ENCODE measurements at places on chromosomes 3 and 15. TPM values are rescaled to one million over a fixed set of nuclear protein-coding genes. Genes with fewer than 3 reads are reported as not detected.

DNA sequence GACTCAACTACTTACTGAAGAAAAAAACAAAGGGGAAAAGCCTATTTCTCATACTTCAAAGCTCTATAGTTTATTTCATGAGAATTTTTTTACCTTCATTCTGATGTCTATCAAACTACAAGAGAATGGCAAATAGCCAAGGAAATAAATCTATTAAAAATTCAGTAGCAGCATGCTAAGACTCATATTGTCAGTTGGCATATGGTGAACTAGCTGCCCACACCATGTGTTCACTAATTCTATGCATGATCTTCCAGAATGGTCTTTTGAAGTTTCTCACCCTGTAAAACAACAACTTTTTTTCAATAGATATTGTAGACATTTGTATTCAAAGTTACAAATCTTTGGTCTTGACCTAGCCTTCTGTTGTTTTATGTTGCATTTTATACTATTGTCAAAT is 386.2 kb downstream of the RSL24D1 start:
- DNase-seq = no peak

DNA sequence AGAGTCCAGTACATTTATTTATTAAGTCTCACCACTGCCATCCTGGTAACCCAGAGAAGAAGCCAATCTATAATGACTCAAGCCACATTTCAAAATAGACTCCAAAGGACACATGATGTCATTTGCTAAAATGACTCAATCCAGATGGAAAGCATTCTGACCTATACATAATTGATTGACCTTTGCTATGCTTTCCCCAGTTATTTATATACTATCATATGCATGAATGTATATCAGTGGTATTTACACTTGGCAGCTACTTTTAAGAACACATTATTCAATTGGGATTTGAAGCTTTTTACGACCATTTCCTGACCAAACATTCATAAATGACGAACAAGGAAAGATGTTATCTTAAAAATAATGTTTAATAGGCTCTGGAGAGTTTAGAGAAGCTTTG is 297.2 kb downstream of the FHIT start:
- DNase-seq = no peak

DNA sequence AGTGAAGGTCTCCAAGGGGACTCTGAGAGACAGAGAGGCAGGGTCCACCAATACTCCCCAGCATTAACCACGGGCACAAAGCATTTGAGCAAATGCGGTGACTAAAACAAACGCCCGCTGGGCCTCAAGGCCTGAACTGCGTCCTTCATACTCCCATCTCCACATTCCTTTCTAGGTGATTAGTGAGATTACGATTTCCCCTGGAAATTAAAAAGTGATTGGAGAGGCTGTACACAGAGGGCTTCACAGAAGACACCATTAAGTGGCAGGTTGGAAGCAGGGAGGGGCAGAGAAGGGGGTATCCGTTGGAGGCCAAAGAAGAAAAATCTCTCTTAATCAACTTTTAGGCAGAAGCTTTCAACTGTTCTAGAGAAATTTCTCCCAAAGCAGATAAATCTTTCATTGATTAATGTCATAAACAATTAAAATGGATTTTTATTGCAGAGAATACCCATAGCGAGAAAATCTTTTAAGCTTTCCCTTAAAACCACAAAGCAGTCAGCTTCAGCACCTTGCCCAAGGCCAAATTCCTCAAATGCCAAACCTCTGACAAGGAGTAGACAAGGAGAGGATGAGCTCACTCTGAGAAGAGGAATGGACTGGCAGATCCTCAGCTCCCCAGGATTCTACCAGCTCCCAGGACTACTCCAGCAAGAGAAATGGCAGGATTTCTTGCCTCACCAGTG is 38.2 kb downstream of the MB21D2 start:
- DNase-seq = no peak

DNA sequence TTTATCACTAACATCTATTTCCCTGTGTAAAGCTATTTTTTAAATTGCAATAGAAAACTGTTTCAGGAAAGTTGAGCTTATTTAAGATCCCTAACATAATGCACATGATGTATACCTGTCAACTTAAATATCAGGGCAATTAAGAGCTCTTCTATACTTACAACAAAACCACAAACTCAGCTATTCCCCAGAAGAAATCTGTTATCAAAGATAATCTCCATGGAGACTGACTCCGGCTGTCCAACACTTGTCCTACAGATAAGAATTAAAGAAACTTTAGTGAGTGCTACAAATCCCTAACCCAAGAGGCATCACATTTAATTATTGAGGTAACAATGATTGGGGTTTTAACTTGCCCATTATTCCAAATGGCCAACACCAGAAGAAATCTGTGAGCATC is 3.4 kb downstream of the SELENOK start:
- DNase-seq = no peak

ITIH1 gene
- not detected for total RNA-seq

GOLGA8N gene
- 10.9 TPM for total RNA-seq

CPB1 gene
- total RNA-seq = not detected

Data from left ventricle myocardium inferior (tissue), 1 donor.